ENCODE measurements at places on chromosomes 2 and 18.

GRCh38 chr2:179263446-179264367 is 925 bp downstream of the SESTD1 start:
- peak; percentile 55 for DNase-seq

GRCh38 chr2:99974275-99974674 is 168.1 kb downstream of the AFF3 start:
- peak; percentile 73 for DNase-seq

GRCh38 chr18:35049111-35050027 is 8.2 kb downstream of the MAPRE2 start:
- DNase-seq = no peak

- DNase-seq = peak; percentile 44
Measured at GRCh38 chr2:26692279-26692896, at the start of gene KCNK3. KCNK3 (plus strand) TSS chr2:26692722; CDS start chr2:26692876, 154 bp downstream.

GRCh38 chr2:219475697-219476651 is 22.7 kb upstream of the GMPPA start:
- DNase-seq = peak; percentile 82
